ENCODE measurements at places on chromosomes 6 and 20.
A peak's percentile ranks its signal among the peaks of the same experiment; 100 is the strongest.

- DNase-seq, result no peak
Measured at GRCh38 chr6:53035549-53036213, 29.5 kb upstream of the FBXO9 start.

- no peak for DNase-seq
Measured at GRCh38 chr6:137323860-137324259, 104.7 kb upstream of the IFNGR1 start.

- no peak for DNase-seq
Measured at GRCh38 chr6:159221486-159222170, 52.4 kb downstream of the FNDC1 start.

- no peak for DNase-seq
Measured at GRCh38 chr6:16316741-16317251, 78.4 kb downstream of the GMPR start.

- peak; percentile 40 for DNase-seq
Measured at GRCh38 chr6:152232501-152233151, 404.5 kb downstream of the SYNE1 start.

- DNase-seq, result no peak
Measured at GRCh38 chr6:34585108-34585507, 29.0 kb upstream of the SPDEF start.

GRCh38 chr6:157768863-157769551 lies 54.0 kb upstream of the SNX9 start:
- DNase-seq, result no peak

DNA sequence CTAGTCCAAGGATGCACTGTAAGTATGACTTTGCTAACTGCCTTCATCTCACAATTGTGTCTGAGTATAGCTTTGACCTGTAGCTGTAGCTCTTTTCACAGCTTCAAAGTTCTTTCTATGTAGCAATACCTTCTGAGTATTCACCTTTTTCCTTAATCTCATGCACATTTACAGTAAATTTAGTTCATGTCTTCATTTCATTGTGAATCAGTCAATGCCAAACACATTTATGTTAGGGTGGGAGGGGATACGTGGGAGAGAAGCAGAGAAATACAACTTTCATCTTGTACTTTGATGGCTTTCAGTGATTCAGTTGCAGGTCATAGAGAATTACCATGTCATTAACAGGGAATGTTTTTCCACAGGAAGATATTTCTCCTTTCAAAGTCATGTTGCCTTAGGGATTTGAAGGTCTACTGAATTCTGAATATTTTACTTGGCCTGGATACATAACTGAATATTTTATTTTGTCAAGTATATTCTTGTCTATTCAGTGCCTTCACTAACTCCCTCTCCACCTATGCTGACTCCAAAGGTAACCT lies 119.2 kb downstream of the TINAG start:
- no peak for DNase-seq

GRCh38 chr6:142353690-142354089 lies 51.9 kb downstream of the ADGRG6 start:
- DNase-seq, result no peak

- no peak for DNase-seq
Measured at GRCh38 chr6:122651604-122652003, 41.4 kb downstream of the PKIB start.

DNA sequence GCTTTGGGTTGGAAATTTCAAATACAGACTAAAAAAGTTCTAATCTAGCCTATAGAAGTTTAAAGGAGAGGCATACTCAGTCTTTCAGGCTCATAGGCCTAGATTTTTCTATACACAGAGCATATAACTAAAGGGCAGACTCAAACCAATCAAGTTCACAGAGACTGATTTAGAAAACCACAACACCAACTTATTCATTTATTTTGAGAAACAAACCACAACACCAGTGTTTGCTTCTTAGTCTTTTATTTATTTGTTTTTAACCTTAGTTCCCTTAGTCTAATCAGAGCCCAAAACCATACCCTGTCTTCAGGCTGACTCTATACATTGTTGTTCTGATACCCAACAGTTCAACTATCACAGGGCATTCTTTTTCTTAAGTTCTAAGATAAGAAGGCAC lies 103.7 kb downstream of the REV3L start:
- DNase-seq, result no peak

DNA sequence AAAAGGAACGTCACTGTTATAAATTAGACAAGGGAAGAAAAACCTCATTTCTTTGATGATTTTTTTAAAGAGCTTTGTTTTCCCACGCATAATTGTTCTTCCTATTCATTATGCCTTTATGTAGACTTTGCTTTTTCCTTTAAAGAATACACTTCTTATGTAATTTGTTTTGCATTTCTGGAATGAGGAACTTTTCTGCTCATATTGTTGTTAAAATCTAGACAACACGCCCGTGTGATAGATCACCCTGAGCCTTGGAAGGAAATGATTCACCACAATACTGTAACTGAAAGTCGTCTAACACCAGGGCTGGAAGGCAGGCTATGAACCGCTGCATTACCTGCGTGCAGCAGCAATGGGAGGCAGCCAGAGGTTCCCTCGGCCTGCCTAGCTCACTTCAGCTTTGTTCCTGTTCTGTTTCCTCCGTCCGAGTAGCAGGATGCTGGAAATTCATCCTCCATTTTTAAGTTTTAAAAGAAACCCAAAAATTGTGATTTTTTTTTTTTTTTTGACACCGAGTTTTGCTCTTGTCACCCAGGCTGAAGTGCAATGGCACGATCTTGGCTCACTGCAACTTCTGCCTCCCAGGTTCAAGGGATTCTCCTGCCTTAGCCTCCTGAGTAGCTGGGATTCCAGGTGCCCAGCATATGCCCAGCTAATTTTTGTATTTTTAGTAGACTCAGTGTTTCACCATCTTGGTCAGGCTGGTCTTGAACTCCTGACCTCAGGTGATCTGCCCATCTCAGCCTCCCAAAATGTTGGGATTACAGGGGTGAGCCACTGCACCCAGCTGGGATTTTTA lies 49.6 kb upstream of the ZNF217 start:
- DNase-seq, result peak; percentile 63

- DNase-seq, result no peak
Measured at GRCh38 chr6:107805504-107805903, 18.6 kb downstream of the SCML4 start.

- DNase-seq, result no peak
Measured at GRCh38 chr6:136466777-136467176, 83.4 kb downstream of the MAP7 start.

GRCh38 chr6:43096451-43097097 lies 20.5 kb downstream of the PTK7 start:
- DNase-seq, result no peak

- no peak for DNase-seq
Measured at GRCh38 chr6:132128424-132128823, 177.3 kb upstream of the CCN2 start.

DNA sequence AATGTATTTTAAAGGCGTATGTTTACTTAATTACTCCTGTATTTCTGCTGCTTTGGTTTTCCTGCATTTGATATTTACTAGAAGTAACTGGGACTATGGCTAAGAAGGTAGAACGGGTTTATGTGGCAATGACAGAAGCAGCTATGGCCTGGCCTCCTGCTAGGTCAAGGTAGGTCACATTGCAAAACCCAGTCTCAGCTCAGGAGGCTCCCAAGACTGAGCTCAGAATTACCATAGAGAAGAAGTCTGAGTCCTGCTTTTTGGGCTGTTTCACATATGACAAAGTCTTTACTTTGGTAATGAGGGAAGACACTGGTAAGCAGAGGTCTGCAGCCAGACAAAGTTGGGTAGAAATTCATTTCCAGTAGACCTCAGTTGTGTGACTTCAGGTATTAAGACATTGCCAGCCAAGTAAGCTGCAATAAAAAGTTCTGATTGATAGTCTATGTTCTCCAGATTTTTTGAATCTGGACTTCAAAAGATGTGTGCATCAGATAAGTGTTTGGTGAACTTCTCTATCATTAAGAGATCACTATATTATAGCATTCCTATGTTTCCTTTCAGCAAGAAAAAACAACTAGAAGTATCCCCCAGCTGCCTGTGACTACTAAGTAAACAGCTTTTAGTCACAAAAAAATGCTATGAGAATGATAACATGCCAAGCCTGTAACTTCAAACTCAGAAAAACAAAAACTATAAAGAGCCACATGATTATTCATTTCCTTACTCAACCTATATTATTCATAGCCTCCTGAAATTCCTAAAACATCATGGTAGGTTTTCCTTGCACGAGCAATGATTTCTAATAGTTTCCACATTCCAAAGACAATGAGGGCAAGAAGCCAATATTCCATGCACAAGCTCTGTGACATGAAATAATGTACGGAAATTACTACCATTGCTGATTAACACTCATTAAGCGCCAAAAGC lies 312.3 kb downstream of the HAO1 start:
- no peak for DNase-seq

DNA sequence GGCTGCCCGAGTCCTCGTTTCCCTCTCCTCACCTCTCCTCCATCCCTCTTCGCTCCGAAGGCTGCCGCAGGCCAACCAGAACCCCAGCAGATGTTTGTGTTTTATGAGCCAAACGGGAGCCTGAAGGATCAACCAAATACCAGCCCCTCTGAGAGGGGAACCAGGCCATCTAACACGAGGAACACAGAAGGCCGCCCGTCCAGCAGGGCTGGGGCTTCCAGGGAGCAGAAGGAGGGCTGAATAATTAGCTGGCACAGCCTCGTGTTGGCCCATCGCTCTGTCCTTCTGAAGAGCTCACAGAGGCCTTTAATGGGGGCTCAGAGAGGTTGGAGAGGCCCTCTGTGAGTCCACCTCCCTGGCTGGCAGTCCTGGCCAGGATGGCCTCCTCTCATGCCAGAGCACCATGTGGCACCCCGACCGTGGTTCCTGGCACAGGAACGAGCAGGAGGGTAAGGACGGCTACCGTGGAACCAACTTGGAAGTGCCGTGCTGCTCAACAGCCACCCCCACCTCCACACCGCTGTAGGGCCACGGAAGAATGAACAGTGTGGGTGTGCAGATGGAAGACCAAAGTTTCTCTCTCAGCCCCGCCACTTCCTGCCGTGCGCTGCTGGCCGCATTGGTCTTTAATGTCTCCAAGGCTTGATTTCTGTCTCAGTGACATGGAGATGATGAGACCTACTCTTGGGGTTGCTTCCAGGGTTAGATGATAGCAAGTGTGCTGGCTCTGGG lies 155.2 kb downstream of the SCML4 start:
- DNase-seq, result no peak

GRCh38 chr6:148973538-148974208 lies 226.8 kb downstream of the UST start:
- DNase-seq, result no peak

DNA sequence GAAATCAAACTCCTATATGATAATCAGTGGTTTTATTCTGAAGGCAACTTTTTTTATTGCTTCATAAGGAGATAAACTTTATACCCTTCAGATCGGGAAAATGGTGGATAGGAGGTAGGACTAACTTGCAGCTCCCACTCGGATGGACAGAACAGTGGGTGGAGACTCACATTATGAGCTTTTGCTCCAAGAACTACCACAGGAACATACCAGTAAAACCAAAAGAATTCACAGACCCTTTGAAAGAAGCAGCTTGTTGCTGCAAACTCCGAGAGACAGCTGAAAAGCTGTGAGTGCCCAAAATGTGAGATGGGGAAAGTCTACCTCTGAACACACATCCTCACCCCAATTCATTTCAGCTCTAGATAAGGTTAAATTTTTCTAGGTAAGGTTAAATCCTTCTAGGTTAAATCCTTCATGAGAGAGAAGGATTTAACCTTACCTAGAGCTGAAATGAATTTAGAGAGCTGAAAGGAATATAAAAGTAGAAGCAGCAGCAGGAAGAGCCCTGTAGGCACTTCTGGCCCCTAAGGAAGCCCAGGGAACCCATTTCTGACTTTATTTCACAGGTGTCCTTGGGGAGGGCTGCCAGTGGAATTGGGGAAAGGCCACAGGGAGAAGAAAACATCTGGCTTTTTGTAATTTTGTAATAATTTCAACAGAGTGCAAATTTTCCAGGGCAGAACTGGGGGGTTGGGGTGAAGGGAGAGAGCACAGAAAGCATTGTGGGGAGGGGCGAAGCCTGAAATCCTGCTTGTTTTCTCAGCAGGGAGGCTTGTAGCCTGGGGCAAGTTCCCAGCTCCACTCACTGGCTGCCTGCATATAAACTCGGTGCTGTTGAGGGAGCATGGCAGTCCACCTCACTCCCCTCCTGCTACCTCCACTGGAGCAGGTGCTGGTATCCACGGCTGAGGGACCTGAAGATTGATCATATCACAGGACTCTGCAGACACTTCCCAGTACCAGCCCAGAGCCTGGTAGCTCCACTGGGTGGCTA lies 65.9 kb upstream of the HCRTR2 start:
- no peak for DNase-seq

DNA sequence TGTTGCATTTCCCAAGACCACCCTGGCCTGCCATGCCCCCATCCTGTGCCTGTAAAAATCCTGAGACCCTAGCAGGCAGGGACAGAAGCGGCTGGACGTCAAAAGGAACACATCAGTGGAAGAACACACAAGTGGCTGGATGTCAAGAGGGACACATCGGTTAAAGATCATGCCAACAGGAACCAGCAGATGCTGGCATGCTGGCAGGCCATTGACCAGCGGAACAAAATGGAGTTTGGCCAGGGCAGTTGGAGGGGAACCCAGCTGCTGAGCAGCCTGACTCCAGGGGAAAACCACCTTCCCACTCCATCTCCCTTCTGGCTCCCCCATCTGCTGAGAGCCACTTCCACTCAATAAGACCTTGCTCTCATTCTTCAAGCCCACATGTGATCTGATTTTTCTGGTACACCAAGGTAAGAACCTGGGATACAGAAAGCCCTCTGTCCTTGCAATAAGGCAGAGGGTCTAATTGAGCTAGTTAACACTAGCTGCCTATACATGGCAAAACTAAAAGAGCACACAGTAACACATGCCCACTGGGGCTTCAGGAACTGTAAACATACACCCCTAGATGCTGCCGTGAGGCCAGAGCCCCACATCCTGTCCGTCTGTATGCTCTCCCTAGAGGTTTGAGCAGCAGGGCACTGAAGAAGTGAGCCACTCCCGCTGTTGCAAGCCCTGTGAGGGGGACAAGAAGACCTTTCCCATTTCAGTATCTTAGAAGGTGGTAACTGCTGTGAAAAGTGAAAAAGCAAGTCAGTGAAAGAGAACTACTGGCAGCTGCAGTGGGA lies 4.2 kb upstream of the TSBP1 start:
- no peak for DNase-seq

DNA sequence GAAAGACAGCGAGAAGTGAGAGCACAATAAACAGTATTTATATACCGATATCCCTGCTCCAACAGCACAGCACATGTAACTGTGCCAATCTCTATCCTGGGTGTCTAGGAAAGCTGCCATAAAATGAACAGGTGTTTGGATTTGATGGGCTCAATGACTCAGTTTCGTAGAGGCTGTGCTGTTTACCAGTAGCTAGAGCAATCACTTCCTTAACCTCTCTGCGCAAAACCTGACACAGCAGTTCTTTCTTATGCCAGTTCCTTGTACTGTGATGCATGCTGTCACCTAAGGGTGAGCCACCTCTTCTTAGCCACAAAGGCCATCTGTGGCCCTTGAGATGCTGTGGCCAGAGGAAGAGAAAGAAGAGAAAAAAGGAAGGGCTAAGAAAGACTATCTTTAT lies 59.3 kb downstream of the SHPRH start:
- DNase-seq, result no peak
